ENCODE measurements at places on chromosomes 2 and 18.
A peak's percentile ranks its signal among the peaks of the same experiment; 100 is the strongest.

DNA sequence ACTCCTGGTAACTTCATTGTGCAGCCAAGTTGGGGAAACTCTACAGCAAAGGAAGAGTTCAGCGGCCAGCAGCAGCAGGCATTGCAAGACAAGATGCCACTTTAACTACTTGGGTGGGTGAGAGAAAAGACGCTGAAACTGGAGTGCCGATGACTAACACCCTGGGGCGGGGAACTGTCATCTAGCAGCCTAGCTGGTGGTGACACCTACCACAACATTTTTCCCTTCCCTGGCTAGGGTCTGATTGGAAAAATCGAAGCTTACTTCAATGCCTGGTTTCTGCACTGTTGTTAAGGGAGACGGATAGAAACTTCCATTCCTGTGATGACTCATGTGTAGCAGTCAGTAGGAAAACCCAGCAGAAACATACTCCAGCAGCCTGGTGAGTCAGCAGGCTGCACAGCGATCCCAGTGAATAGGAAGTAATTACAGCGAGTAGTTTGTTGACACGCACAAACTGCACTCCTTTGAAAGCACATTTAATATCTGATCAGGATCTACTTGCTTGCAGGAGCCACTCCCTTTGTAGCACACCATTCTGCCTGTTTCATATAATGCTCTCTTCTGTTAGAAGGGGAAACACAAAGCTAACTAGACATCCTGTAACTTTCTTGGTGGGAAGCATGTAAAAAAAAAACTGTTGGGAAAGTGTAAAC lies 62.1 kb upstream of the MAPRE2 start:
- DNase-seq: peak; percentile 75

DNA sequence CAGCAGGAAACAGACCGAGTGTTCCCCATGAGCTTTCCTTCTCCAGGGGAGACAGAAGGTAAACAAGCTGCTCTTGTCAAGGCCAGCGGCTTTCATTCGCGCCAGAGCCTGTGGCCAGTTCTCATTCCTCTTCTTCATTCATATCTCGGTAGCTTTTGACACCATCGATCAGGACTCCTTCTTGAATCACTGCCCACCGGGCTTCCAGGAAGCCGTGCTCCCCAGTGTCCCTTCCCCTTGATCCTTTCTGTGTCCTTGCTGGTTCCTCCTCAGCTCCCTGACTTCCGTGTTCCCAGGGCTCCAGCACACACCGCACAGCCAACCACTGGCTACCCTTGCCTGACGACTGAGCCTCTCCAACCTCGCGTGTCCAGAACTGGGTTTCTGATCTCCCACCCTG lies 14.1 kb downstream of the SLC66A3 start:
- peak; percentile 37 for DNase-seq

GRCh38 chr2:168874368-168875054 lies 15.7 kb downstream of the SPC25 start:
- DNase-seq: no peak

DNA sequence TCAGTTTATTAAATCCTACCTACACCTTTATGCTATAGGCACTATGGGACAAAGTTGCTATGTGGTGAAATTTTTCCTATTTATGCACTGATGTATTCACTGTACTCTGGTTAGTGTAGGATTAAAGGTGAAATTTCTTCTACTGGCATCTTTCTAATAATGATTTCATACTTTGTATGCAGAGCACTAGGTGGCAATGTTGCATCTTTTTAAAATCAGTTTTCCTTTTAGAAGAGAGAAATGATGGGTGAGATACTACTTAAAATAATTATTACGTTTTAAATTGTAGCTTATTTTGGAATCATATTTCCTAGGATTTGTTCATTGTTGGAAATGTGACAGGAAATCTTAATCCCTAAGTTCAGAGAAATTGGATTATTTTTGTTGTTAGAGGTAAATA lies 150.9 kb downstream of the CD8B2 start:
- peak; percentile 16 for DNase-seq

- DNase-seq: no peak
Observed at GRCh38 chr2:47528874-47529273, 125.9 kb downstream of the MSH2 start.
